Activated T-cell treated with anti-CD3 and anti-CD28 coated beads for 4 hours (primary cell): ENCODE measurements at places on chromosomes 3 and 15.
A peak's percentile ranks its signal among the peaks of the same experiment; 100 is the strongest.

DNA sequence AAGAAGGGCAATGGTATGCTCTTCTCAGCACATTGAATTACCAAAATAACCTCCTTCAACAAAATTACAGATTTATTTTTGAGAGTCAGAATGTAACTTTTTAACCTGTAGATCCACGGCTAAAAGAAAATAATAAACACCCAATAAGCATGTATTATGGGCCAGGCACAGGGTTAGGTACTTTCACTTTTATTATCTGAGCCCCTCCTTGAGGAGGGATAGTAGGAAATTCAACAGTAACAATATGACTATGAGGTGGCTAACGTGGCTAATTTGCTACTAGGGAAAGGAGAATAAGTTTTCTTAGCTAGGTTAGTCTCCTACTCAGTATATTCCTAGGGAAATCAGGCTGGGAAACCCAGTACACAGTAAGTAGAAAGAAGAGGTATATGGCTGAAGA, 306.9 kb downstream of the GAP43 start:
- no peak for DNase-seq

GRCh38 chr3:108091498-108092250, 843 bp upstream of the CD47 start:
- DNase-seq = peak; percentile 38

GRCh38 chr3:183178833-183179549, 16.5 kb upstream of the LAMP3 start:
- peak; percentile 50 for DNase-seq

- DNase-seq = peak; percentile 85
Observed at GRCh38 chr15:74614744-74615507, 710 bp upstream of the CLK3 start.

DNA sequence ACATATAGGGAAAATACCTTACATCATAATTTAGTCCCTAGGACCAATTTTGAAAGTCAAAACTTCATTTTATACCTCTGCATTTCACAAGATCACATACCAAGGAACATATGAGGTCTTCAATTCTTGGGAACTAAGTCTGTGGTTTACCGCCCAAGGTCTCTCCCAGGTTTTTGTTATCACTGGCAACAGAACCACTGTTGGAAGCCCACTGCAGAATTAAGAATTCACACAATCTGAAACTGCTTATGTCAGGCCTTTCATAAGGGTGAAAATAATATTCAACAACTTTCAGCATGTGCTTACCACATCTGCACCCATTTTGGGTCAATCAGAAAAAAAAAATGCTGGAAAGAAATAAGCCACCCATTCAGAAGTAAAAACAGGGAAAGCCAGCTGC, 107.2 kb upstream of the MME start:
- DNase-seq = no peak

DNA sequence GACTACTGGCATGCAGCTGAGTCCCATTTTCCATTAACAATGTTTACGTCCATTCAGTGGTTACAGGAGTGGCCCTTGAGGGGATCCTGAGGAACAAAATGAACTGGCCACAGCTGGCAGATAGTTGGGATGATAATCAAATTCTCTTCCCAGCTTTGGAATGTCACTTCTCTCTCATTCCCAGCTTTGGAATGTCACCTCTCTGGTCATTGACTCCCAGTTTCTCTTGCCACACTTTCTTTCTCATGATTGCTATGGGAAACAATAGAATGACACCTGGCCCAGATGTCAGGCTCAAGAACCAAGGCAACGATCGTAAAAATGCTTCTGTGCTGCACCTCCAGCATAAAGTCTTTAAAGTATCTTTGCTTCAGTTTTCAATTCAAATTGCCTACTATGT, 34.0 kb downstream of the ATP13A4 start:
- DNase-seq = no peak

- DNase-seq = no peak
Observed at GRCh38 chr3:78507196-78507984, 1260.4 kb downstream of the ROBO1 start.

- DNase-seq = no peak
Observed at GRCh38 chr15:46413799-46414198, 779.0 kb downstream of the SQOR start.

GRCh38 chr3:107990926-107991325, 99.9 kb downstream of the CD47 start:
- DNase-seq = no peak

DNA sequence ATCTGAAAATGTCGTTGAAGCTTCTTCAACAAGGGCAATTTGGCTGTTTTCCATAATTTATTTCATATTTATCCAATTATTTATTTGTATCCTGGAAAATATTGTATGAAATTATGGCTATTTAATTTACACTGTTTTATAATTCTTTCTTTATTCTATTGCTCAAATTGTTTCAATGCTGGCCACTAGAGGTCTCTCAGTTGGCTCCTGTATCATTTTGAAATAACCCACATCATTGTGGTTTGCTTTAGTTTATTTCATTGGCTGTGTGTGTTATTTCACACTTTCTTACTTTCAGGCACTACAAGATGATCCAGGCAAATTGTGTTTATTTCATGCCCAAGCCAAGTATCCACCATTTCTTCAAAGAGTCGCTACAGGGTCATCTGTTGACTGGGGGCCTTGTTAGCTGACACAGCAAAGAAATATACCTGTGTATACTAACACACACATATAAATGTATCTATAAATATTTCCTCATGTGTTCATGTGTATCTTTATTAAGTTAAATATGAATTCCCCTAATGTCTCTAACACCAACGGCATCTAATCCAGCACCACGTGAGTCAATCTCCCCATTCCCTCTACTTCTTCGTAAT, 86.2 kb downstream of the NPAP1 start:
- DNase-seq = no peak

DNA sequence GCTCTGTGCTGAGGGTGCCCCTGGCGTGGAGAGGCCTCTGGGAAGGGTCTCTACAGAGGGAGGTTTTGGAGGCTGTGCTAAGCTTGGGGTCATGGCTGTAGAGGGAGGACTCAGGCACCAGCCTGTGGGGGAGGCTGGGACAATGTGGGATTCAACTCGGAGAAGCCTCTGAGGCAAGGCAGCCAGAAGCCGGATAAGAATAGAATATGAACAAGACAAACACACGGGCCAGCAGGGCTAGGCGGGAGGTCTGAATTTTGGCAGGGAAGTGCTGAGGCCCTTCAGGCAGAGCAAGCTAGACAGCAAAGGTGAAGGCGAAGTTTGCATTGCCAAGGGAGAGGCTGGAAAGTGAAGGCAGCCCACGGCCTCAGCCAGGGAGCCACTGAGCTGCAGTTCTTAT, 612.1 kb upstream of the NR2F2 start:
- no peak for DNase-seq

- no peak for DNase-seq
Observed at GRCh38 chr15:57082054-57082728, 163.7 kb downstream of the TCF12 start.

GRCh38 chr15:83063551-83063950, 3.5 kb downstream of the BTBD1 start:
- no peak for DNase-seq

- no peak for DNase-seq
Observed at GRCh38 chr3:102415553-102415952, 19.3 kb upstream of the ZPLD1 start.

- no peak for DNase-seq
Observed at GRCh38 chr3:73451301-73451944, 173.3 kb downstream of the PDZRN3 start.

DNA sequence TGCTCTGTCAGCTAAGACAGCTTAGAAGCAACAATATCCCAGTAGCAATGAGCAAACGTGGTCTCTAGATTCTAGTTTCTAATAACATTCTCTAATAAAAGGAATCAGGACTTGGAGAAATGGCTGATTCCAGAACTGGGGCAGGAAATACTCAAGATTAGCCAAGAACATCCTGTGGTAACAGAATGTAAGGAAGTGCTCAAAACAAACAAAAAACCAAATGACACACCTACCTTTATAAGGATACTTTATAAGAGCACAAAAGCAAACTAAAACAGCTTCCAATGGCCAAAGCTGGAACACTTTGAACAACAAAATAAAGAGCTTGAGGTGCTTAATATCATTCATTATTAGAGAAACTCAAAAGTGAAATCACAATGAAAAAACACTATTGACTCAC, 33.1 kb upstream of the EIF5A2 start:
- no peak for DNase-seq

- DNase-seq = no peak
Observed at GRCh38 chr3:171733561-171733960, 76.7 kb downstream of the PLD1 start.

- DNase-seq = no peak
Observed at GRCh38 chr3:138768125-138768524, 66.6 kb downstream of the PIK3CB start.

DNA sequence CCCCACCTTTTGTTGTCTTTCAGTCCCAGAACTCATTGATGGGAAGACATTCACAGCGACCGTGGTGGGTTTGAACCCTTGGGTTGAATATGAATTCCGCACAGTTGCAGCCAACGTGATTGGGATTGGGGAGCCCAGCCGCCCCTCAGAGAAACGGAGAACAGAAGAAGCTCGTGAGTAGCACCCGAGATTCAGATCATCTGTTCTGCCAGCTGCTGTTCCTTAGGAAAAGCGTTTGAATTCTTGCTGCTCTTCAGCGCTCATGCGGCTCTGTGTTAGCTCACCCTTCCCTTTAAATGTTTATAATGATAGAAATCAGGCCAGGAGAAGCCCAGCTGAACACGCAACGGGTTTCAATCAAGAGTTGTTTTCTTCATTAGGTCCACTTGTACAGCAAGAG, 73.0 kb downstream of the IL5RA start:
- no peak for DNase-seq

- DNase-seq = no peak
Observed at GRCh38 chr3:29649815-29650547, 369.1 kb downstream of the RBMS3 start.

- no peak for DNase-seq
Observed at GRCh38 chr3:108985844-108986243, 32.2 kb upstream of the GUCA1C start.

GRCh38 chr3:10234526-10235230, 13.6 kb upstream of the TATDN2 start:
- DNase-seq = no peak

DNA sequence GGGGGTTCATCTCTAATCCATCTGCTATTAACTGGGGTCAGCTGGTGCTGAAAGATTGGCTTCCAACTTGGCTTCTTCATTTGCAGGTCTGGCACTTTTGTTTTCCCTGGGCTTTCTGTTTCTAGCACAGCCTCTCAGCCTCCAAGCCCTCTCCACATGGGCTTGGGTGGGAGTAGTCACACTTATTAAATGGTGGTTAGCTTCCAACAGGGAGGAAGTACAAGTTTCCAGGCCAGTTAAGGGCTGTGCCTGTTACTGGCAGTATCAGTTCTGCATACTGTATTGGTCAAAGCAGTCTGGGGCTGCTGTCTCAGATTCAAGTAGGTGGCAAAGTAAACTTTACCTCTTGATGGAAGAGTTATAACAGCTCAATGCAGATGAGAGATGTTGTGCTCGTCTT, 627.1 kb upstream of the CCDC54 start:
- no peak for DNase-seq

GRCh38 chr3:141388823-141389621, 20.7 kb downstream of the ZBTB38 start:
- DNase-seq = no peak

DNA sequence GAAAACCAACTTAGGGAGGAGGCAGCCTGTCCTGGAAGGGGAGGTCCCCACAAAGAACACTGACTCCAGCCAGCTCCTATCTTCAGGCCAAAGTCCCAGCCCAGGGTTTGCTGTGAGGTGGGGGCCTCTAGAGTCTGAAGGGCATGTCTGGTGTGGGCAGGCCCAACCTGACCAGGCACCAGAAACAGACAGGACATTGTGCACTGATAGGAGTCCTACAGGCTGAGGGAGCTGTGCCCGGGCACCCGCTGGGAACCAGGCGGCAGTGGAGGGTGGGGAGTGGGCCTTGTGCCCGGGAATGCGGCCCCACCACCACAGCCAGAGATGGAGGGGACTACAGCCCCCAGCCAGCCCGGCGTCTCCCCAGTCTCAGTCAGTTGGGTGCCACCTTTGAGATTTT, 161.4 kb downstream of the WNT7A start:
- DNase-seq = no peak

- no peak for DNase-seq
Observed at GRCh38 chr15:96200357-96200967, 130.0 kb upstream of the NR2F2 start.

DNA sequence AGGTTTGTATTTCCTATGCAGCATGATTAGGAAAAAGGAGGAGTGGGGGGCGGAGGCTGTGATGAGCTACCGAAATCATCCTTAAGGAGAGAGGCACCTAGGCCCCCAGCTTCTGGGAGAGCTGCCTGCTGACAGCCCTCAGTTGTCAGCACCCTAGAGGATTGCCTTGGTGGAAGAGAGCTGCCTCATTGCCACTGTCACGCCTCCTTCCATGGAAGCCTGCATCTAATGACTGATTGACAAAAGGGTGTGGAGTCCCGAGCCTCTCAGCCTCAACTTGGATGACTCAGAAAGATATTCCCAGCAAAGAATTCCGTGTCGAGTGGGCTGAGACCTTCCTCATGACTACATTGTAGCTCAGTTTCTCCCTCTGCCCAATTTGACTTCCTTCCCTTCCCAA, 320.4 kb upstream of the PROK2 start:
- no peak for DNase-seq

- DNase-seq = no peak
Observed at GRCh38 chr3:126927846-126928245, 55.1 kb upstream of the PLXNA1 start.
